Activated T-helper 2 cell treated with anti-CD3 and anti-CD28 coated beads, Interferon-gamma antibody, Interleukin-2, Interleukin-4, amounts not matched to agents 10 μg/mL and 5 μg/mL and 100 μg/mL, durations not matched to agents 14 hours and 24 hours and 36 hours (primary cell): ENCODE measurements at places on chromosomes 5 and 9.

DNA sequence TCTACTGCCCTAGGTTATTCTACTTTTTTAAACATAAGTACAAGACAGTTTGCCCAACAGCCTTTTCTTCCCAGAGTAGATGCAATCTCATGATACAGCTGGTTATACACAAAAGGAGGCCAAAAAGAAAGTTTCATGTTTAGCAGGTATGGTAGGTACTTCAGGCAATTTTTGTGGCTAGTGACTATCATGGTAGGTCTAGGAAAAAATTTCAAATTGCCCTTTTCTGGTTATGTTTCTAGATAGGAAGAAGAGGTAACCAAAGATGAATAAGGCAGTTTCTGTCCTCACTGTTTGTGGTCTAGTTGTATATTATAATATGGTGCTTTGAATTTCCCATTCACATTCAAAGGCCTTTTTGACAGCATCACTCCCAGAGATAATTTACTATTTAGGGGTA is 19.7 kb downstream of the MEGF9 start:
- peaks cover 3% of the 10 kb centered on the region for H3K36me3 ChIP-seq
- peaks cover 34% of the 10 kb centered on the region for H3K4me1 ChIP-seq
- no peaks in the 10 kb centered on the region for H3K27me3 ChIP-seq
- H3K27ac ChIP-seq: peak overlapping the region; percentile 71
- DNase-seq: no peak

DNA sequence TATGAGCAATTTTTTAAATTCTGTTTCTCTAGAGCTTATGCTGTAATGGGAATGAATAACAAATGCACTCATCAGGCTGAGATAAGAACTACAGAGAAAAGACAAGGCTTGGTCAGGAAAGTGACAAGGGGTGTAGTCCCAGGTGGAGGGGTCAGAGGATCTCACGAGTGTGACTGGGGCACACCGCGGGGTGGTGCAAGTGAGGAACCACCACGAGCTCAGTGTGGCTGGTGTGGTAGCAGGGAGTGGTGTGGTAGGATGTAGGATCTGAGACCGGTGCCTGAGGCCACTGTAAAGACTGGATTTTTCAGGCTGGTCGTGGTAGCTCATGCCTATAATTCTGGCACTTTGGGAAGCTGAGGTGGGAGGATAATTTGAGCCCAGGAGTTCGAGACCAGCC is 9.0 kb downstream of the ANXA6 start:
- no peak for DNase-seq
- H3K4me3 ChIP-seq: peak overlapping the region; percentile 17
- peaks cover 79% of the 10 kb centered on the region for H3K4me1 ChIP-seq
- peaks cover 78% of the 10 kb centered on the region for H3K36me3 ChIP-seq

DNA sequence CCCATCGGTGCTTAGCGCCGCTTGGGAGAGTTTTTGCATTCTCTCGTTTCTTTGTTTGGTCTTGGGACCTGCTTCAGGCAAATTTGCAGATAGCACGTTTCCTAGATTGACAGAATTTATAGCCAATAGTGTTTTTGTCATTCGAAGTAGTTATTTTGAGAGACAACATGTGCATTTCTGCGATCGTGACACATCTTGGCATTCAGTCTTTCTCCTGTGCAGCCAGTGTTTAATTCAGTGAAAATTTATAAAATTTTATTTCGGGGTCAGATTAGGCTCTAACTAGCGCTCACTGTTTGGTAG is 830 bp downstream of the PRRC1 start:
- H3K4me1 ChIP-seq: peaks cover 23% of the 10 kb centered on the region
- H3K36me3 ChIP-seq: peaks cover 45% of the 10 kb centered on the region
- peaks cover 9% of the 10 kb centered on the region for H3K27me3 ChIP-seq
- peak overlapping the region; percentile 75 for H3K27ac ChIP-seq

DNA sequence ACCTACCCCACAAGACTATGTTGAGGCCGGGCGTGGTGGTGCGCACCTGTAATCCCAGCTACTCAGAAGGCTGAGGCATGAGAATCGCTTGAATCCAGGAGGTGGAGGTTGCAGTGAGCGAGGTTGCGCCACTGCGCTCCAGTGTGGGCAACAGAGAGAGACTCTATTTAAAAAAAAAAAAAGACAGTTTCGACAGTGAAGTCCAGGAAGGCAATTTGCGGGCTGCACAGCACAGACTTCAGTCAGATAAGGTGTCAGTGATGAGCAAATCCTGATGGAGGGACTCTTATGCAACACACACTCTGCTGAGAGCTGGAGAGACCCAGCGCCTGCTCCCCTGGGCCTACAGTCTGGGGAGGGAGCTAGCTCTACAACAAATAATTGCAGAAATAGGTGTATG is 14.2 kb downstream of the CCNJL start:
- no peaks in the 10 kb centered on the region for H3K4me1 ChIP-seq
- DNase-seq: no peak
- H3K27me3 ChIP-seq: no peaks in the 10 kb centered on the region
- H3K36me3 ChIP-seq: no peaks in the 10 kb centered on the region

- H3K36me3 ChIP-seq: no peaks in the 10 kb centered on the region
- H3K4me3 ChIP-seq: no peak overlapping the region
- H3K4me1 ChIP-seq: no peaks in the 10 kb centered on the region
- no peak overlapping the region for H3K27ac ChIP-seq
These were observed 329.3 kb upstream of the TLE4 start for GRCh38 chr9:79242489-79242888.

GRCh38 chr5:165631235-165631634 is 2125.8 kb downstream of the MAT2B start:
- H3K4me3 ChIP-seq: no peak overlapping the region
- H3K4me1 ChIP-seq: no peaks in the 10 kb centered on the region
- no peaks in the 10 kb centered on the region for H3K27me3 ChIP-seq

DNA sequence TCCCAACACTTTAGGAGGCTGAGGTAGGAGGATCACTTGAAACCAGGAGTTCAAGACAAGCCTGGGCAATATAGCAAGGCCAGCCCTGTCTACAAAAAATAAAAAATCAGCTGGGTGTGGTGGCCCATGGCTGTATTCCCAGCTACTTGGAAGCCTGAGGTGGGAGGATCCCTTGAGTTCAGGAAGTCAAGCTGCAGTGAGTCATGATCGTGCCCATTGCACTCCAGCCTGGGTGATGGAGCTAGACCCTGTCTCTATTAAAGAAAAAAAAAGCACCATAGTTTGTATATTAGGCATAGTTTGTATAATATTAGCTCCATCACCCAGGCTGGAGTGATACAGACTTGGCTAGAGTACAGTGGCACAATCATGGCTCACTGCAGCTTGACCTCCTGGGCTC is 9.6 kb upstream of the NME5 start:
- peaks cover 2% of the 10 kb centered on the region for H3K27me3 ChIP-seq
- DNase-seq: no peak
- H3K4me1 ChIP-seq: no peaks in the 10 kb centered on the region
- H3K27ac ChIP-seq: no peak overlapping the region
- no peaks in the 10 kb centered on the region for H3K36me3 ChIP-seq

DNA sequence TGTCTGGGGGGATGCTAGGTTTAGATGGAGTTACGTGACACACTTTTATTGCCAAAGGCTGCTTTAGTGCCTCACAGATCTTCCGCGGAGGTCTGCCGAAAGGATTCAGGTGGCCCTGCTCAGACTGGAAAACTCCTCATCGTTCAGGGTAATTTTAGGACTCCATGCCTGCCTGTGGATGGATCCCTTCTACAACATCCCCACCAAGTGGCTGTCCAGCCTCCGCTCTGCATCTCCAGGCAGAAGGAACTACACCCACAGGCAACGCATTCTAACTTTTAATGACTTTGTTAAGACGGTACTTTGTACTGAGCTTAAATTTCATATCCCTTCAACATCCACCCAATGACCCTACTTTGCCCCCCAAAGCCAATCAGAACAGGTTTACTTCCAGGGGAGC is 29.4 kb downstream of the ATPSCKMT start:
- DNase-seq: no peak
- H3K4me3 ChIP-seq: no peak overlapping the region
- no peaks in the 10 kb centered on the region for H3K27me3 ChIP-seq
- peaks cover 5% of the 10 kb centered on the region for H3K36me3 ChIP-seq
